ENCODE measurements at places on chromosomes 1 and 21. TPM values are rescaled to one million over a fixed set of nuclear protein-coding genes. Genes with fewer than 3 reads are reported as not detected.

DNA sequence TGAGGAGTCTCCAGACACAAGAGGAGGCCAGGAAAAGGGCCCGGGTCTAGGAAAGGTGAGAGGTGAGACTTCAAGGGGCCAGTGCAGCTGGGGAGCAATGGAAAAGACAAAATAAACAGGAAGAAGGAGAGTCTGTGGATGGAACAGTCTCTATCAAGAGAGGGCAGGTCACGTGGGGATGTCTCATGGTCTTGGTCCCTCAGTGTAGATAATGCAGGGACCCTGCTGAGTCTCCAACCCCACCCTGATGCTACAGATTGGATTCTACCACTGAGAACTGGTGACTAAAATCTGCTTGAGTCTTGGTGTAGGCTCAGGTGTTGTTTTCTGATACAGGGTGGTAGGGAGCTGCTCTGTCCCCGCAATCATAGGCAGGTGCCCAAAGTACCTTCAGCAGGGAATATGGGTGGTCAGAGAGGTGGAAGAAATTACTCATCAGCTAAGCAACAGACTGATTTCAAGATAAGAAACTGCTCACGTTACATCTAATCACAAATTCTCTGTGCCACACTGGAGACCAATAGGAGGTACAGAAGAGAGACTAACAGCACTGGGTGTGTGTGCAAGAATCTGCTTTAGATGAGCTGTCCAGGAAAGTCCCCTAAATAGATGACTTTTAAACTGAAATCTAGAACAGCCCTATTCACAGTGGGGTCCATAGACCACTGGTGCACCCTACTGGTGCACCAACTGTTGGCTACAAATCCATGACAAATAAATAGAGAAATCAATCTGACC lies 101.5 kb upstream of the TLR5 start:
- no peak for DNase-seq

GRCh38 chr1:208040821-208041297 lies 129.9 kb upstream of the CD34 start:
- no peak for DNase-seq

- no peak for DNase-seq
Measured at GRCh38 chr1:27090911-27091310, 64.0 kb downstream of the SLC9A1 start.

DNA sequence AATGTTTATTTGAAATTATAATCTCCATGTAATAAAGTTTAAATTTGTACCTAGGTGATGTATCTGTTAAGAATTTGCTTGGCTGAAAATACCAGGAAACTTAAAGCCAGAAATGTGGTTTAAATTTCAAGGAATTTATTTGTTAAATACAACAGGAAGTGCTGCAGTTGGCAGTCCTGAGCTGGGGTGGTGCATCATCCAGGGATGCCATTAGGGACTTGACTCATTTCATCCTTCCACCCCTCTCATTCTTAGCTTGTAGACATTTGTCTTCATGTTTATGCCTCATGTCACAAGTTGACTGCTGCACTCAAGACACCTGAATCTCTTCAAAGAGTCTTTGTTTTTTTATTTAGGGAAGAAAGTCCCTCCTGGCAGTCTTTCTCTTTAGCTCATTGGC lies 175.9 kb downstream of the LHX8 start:
- no peak for DNase-seq

- DNase-seq: peak; percentile 42
Measured at GRCh38 chr1:5755552-5756125, 236.6 kb downstream of the NPHP4 start.

GRCh38 chr1:175221557-175222175 lies 29.1 kb upstream of the KIAA0040 start:
- DNase-seq: peak; percentile 57

- DNase-seq: peak; percentile 19
Measured at GRCh38 chr1:43822040-43822690, 111.4 kb upstream of the ARTN start.

- no peak for DNase-seq
Measured at GRCh38 chr1:213095467-213095866, 44.4 kb downstream of the RPS6KC1 start.

FHAD1 gene
- total RNA-seq: 0.69 TPM

HMCN1 gene
- 14.6 TPM for total RNA-seq

OR14A16 gene
- total RNA-seq: not detected

ITLN2 gene
- 4.7 TPM for total RNA-seq

TIAM1 gene
- 30.7 TPM for total RNA-seq

All from H1 (cell line).